ENCODE measurements at places on chromosomes 11 and 22.

DNA sequence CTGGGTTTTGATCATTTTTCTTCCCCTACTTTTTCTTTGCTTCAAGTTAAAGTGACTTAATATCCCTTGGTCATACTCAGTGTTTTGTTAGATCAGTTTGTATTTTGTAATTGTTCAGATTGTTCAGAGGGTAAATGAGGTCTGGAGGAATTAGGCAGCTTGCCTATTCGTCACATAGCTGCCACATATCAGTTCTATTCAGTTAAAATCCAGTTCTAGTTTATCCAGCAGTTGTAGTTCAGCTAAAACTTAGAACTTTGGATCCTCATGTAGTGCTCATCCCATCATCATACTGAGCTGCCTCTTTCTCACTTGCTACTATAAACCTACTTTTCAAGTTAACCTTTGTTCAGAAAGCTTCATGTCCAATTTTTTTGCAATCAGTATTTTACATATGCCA, 47.1 kb upstream of the DEPDC7 start:
- no peak for DNase-seq

- DNase-seq = no peak
These were observed 11.2 kb downstream of the UBASH3B start for GRCh38 chr11:122666743-122667142.

DNA sequence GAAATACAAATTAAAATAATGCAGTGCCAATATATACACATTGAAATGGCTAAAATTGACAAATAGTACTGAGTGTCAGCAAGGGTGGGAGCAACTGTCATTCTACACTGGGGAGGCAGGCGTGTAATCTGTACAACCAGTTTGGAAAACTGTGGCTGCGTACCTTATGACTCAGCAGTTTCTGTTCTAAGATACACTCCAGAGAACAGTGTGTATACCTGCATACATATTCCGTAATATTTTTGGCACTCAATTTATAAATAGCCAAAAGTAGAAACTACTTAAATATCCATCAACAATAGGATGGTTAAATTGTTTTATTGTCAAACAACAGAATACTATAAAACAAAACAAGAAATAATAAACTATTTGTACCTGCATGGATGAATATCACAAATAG, 57.6 kb downstream of the RNF169 start:
- no peak for DNase-seq

DNA sequence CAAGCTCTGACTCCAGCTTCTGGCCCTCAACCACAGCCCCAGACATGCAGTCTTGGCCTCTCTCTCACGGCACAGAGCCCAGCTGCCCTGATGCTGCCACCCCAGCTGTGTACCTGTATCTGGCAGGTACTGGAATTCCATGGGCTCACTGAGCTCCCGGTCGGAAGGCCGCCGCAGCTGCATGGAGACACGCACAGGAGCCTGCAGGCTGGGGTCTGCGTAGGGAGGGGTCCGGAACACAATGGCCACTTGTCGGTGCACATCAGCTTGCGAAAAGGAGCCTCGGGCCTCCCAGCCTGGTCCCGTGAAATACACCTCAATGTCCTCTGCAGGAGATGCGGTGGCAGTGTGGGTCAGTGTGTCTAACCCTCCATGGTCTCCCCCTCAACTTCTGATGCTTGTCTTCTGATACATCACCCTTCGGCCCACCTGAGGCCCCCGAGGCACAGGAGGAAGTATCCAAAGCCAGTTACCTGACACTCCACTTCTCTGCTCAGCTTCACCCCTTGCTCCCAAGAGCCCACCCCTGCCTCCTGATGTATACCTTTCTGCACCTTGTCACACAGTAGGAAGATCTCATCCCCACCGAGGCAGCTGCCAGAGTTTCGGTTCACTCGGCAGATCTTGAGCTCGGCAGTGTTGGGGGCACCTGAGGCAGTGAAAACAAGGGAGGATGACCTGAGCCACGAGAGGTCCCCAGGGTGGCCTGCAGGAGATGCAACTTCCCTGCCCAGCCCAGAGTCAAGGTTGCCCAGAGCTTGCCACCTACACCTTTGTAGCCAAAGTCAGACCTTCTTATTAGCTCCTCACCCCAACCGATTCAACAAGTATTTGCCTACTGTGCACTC, 4.3 kb downstream of the RELA start:
- DNase-seq = no peak

DNA sequence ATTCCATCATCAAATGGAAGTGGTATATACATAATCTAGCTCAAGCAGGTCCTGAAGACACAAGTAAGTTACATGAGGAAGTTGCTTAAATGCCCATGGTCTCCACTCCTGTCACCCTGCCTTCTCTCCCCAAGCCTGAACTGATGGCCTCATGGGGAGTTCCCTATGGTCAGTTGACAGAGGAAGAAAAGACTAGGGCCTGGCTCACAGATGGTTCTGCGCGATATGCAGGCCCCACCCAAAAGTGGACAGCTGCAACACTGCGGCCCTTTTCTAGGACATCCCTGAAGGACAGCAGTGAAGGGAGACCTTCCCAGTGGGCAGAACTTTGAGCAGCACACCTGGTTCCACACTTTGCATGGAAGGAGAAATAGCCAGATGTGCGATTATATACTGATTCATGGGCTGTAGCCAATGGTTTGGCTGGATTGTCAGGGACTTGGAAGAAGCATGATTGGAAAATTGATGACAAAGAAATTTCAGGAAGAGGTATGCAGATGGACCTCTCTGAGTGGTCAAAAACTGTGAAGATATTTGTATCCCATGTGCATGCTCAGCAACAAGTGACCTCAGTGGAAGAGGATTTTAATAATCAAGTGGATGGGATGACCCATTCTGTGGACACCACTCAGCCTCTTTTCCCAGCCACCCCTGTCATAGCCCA, 17.3 kb upstream of the CD82 start:
- DNase-seq = no peak

GRCh38 chr22:18050065-18050464, 25.7 kb upstream of the MICAL3 start:
- no peak for DNase-seq

GRCh38 chr11:2724104-2724503, 24.3 kb upstream of the KCNQ1OT1 start:
- no peak for DNase-seq

DNA sequence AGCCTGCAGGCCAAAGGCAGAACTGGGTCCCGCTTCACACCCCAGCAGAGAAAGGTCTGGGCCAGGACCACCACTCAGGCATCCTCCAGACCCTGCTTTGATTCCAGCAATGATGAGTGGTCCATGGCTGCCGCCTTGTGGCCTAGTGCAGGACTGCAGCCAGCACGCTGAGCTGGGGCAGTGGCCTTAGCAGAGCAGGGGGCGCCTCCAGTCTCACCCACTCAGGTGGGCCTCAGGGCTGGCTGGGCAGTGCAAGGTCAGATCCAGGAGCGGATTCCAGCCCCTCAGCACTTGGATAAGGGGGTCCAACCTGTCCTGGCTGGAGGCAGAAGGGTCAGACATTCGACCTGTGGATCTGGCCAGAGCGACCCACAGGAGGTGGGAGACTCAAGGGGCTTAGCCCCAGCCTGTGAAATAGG, 9.6 kb upstream of the PDE2A start:
- peak; percentile 42 for DNase-seq

- no peak for DNase-seq
These were observed 2.6 kb upstream of the MS4A2 start for GRCh38 chr11:60085909-60086308.

GRCh38 chr11:91248199-91248807, 976.3 kb upstream of the FAT3 start:
- DNase-seq = no peak

DNA sequence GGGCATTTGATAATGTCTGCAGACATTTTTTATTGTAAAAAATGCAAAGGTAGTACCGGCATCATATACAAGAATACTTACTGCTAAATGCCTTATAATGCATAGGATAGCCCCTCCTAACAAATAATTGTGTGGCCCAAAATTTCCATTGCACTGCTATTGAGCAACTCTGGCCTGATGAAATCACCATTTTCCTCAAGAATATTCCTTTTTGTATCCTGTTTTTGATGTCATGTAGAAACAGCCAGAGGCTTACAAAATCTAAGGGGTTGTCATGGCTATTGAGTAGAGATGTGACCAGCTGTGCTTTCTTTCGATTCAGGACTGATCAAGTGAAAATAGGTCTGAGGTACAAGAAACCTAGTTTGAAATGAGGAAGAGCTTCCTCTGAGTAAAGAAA, 854.3 kb downstream of the KCNA4 start:
- DNase-seq = no peak

DNA sequence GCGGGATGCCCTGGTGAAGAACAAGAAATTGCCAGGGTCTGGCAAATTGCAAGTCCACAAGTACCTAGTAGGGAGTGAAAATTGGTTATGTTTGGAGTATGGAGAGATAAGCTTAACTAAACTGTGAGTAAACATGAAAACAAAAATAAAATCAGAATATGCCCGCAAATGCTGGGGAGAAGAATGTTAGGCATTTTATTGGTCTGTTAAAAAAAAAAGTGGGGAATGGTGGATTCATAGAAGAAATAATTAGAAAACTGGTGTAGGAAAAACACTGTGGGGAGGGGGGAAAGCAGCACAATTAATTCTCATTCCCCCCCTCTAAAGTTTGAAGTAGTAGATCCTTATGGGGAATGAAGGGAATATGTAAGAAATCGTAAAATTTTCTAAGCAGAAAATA, 40.6 kb upstream of the HSD17B12 start:
- no peak for DNase-seq

DNA sequence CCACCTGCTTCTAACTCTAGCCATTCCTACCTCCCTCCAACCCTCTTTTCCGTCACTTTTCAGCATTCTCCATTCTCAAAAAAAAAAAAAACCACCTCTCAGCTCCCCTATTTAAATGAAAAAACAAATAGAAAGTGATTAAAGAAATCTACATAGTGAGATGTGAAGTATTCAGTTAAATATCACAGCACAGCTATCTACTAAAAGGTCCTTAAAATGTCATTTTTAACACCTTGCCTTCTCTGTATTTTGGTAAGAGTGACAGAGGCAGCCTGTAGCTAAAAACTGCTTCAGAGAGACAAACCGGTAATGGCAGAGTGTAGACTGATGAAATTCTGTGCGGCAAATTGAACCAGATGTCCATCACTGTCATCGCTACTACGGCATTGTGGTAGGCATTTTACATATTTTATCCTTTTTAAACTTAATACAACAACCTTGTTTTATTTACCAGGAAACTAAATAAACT, 346 bp upstream of the ALG9 start:
- DNase-seq = no peak

GRCh38 chr11:33674035-33674814, 26.4 kb downstream of the C11orf91 start:
- DNase-seq = no peak

GRCh38 chr11:87972133-87972532, 203.1 kb downstream of the RAB38 start:
- DNase-seq = no peak

DNA sequence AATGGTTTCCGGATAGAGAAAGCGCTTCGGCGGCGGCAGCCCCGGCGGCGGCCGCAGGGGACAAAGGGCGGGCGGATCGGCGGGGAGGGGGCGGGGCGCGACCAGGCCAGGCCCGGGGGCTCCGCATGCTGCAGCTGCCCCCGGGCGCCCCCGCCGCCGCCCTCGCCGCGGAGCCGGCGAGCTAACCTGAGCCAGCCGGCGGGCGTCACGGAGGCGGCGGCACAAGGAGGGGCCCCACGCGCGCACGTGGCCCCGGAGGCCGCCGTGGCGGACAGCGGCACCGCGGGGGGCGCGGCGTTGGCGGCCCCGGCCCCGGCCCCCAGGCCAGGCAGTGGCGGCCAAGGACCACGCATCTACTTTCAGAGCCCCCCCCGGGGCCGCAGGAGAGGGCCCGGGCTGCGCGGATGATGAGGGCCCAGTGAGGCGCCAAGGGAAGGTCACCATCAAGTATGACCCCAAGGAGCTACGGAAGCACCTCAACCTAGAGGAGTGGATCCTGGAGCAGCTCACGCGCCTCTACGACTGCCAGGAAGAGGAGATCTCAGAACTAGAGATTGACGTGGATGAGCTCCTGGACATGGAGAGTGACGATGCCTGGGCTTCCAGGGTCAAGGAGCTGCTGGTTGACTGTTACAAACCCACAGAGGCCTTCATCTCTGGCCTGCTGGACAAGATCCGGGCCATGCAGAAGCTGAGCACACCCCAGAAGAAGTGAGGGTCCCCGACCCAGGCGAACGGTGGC, 15.7 kb downstream of the PIK3IP1 start:
- DNase-seq = no peak

DNA sequence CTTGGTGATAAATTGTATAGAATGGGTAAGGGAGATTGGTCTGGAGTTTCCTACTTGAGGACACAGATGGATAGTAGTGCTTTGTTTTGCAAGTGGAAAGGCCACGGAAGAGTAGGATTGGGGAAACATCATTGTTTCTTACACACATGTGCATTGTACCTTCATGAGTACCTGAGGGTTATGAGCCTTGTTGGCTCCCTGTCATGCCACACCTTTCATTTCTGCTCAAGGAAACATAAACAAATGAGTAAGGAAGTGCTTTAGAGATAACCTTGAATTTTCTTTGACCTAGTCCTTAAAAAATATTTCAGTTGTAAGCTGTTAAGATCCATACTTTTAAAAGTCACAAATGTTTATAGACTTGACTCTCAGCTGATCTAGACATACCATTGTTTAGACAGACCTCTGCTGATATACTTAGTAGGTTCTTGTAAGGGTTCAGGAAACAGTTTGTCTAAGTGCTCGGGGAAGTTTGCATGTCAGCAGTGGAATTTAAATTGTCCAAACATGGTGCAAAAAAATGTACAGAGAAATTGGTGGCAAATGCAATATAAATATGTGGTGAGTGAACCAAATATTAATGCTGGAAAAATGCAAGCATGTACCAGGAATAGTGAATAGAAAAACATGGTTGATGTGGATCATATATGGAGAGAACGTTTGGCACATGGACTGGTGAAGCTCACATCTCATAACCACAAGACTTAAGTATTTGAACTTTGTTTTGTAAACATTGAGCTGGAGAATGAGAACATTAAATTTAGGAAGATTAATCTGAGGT, 40.9 kb downstream of the GAS2 start:
- no peak for DNase-seq

DNA sequence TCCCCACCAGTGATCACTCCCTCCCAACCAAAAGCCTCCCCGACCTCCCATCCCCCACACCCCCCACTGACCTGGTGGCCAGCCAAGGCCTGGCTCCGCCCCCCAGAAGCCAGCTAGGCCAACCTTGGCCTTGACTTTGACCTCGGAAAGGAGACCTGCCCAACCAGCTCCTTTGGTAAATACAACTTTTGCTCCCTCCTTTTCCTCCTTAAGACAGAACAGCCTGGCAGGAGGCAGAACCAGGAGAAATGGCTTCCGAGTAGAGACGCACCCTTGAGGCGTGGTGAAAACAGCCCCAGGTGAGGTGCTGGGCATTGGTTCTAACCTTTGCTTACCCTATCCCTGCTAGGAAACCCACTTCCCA, 27.0 kb downstream of the PLEKHA7 start:
- DNase-seq = no peak

- no peak for DNase-seq
These were observed 546.8 kb downstream of the BUD13 start for GRCh38 chr11:116225784-116226585.

GRCh38 chr22:35441489-35442100, 41.7 kb downstream of the MCM5 start:
- no peak for DNase-seq

- DNase-seq = no peak
These were observed 18.2 kb downstream of the ST14 start for GRCh38 chr11:130177782-130178181.

Measured in T-helper 17 cell (primary cell).